AG20443 (cell line): ENCODE measurements at places on chromosomes 3 and 15.

DNA sequence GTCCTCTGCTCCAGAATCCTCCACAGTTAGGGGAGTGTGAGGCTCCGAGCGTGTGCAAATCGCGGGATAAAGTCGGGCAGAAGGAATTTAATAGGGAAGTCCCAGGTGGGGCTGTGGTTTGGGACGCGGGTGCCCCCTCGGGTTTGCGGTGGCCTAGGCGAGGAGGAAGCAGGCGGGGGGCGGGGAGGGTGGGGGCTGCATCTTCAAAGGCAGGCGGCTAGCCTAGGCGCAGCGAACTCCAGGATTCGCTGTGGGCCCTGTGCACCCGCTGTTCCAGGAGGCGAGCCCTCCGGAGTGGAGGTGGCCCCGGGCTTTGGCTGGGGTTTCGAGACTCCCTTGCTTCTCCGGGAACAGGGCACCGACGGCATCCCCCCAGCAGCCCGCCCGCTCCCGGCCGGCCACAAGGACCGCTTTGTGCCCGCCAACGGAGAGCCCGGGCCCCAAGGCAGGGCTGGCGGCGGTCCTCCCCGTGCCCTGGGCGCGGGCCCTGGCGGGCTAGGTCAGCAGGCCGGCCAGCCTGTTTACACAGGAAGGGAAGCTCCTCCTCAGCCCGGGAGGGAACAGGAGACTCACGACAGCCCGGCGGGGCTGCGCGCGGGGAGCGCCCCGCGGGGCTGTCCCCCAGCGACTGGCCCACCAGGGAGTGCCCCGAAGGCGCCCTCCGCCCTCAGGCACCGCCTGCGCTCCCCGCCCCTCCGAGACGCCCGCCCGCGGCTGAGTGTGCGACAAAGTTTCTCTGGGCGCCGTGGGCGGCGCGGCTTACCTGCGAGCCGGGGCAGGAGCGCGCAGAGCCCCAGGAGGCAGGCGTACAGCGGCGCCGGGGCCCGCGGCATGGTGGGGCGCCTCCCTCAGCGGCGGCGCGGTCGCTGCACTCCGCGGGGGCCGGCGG lies 753 bp downstream of the ITGB5 start:
- DNase-seq = peak; percentile 69

DNA sequence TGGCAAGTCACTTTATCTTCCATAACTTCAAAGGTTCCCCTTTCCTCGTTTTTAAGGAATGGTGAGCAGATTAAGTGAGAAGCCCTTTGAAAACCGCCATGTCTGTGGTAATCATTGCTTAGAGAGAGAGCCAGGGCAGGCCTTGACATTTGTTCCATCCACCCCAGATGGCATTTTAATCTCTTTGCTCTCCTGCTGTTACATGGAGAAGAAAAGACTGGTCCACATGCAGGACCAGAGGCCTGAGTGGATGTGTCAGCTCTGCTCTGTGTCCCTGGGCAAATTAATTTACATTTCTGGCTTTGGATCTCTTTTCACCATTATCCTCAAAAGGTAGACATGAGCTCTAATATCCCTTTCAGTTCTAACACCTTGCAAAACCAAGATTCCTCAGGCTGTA lies 157.3 kb upstream of the LPP start:
- no peak for DNase-seq

DNA sequence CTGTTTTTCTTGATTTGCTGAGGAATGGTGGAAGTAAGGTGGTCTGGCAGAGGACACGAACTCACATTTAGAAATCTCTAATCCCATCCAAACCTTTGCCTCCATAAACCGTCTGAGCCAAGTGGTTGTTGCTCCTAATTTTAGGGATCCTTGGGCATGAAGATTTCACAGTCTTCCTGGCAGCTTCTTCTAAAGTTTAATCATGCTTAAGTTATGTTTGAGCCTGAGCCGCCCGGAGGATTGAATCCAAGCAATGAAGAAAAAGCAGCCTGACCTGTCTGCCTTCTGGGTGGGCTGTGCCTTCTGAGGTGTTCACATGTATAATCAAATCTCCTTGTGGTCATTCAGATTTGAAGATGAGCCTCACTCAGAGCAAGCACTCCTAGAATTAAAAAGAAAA lies 249.0 kb downstream of the CD47 start:
- DNase-seq = no peak

DNA sequence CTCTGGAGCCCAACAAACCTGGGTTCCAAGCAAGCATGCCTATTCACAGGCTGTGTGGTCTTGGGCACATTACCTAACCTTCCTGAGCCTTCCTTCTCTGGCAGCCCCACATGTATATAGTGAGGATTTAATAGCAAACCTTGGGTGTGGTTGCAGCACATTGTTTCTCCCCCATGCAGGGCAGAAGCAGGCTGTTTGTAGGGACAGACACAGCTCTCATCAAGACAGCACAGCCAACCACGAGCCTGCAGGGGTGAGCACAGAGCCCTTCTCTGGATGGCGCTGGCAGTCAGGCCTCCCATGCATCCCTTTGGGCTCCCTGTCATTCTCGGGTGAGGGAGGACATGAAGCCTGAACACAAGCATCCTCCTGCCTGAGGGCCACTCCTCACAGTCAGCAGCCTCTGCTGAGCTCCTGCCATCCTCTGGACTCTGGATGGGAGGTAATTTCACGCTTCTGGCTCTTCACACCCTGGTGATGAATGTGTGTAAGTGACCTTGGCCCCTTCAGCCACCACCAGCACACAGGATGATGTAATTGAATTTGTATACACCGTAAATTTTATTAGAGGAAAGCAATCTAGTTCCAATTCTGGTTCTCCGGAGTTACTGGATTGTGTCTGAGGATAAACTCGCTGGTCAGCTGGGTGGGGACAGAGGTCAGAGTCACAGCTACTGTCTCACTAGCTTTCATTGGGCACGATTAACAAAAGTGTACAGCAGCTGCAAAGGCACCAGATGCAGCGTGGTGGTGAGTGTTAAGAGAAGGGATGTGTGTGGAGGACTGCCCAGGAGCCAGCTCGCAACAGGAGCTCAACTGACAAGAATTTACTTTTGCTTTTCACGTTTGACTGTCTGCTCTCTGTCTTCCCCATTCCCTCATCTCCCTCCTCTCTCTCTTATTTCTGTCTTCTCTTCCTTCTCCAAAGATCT lies 118.1 kb downstream of the CLSTN2 start:
- DNase-seq = no peak

- DNase-seq = no peak
These were observed 165.5 kb downstream of the ZIC1 start for GRCh38 chr3:147574621-147575020.

DNA sequence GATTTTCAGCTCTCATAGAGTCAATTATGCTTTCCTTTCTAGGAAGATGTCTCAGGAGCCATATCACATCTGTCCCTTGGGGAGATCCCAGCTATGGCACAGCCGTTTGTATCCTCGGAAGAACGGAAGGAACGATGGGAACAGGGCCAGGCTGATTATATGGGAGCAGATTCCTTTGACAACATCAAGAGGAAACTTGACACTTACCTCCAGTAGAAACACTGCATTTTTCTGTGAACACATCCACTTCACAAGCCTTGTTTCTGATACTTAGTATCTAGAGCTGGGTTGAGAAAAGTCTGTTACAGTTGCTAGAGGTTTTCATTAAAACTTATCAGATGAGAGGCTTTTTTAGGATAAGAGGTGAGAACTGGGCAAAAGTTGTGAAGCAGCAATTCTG lies 35.4 kb downstream of the GYG1 start:
- no peak for DNase-seq

- DNase-seq = no peak
These were observed 2.1 kb downstream of the MYD88 start for GRCh38 chr3:38140326-38141172.

GRCh38 chr3:14238930-14239329 lies 60.3 kb downstream of the LSM3 start:
- no peak for DNase-seq

DNA sequence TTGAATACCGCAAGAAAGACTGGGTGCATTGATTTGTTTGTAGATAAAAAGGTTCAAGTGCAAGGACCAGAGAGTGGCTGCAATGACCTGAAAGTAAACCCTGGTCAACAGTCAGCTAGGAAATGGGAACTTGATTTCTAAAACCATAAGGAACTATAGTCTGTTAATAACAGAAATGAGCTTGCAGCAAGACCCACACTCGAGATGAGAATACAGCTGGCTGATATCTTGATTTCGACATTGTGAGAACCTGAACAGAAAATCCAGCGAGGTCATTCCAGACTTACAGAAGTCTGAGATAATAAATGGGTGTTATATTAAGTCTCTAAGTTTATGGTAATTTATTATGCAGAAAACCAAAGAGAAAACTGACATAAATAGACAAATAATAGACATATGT lies 177.3 kb downstream of the NFKBIZ start:
- no peak for DNase-seq

DNA sequence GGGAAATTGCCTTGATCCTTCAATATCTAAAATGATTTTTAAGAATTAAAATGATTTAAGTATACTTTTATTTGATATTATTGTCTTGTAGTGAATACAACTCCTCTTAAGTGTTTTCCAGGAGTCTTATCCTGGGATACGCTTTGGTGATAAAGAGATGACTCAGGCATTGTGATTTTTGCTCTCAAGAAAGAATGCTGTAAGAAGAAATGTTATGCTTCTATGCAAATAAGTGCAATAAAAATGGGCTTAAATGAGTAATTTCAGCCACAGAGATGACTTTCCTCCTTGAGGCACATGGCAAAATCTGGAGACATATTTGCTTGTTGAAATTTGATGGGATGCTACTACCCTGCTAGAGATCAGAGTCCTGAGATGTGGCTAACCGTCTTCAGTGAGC lies 358.6 kb upstream of the BCHE start:
- no peak for DNase-seq

GRCh38 chr3:124496061-124496460 lies 234.2 kb upstream of the UMPS start:
- no peak for DNase-seq

DNA sequence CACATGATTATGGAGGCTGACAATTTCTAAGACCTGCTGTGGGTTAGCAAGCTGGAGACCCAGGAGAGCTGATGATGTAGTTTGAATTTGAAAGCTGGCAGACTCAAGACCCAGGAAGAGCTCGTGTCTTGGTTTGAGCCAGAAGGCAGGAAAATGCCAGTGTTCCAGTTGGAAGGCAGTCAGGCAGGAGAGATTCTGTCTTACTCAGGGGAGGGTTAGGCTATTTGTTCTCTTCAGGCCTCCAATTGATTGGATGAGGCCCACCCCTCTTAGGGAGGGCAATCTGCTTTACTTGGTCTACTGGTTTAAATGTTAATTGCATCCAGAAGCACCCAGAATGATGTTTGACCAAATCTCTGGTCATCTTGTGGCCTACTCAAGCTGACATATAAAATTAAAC lies 40.4 kb upstream of the IGF2BP2 start:
- DNase-seq = no peak

DNA sequence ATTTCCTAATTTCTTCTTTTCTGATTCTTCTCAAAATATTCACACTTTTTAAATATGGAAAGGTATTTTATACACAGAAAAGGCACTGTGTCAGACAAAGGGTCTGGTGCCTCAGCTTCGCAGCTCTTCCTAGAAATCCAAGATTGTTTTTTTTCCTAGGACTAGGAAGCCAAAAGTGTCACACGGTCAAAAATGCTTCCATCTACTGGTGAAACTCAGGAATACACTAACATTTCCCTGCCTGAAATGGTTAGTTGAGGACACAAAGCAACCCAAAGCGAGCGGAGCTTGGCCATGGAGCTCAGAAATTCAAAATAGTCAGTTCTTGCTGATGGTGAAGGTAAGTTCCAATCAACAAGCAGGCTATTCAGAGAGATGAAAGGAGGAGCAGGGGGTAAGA lies 426.5 kb upstream of the RASGRP1 start:
- DNase-seq = peak; percentile 55

GRCh38 chr3:124758851-124759635 lies 28.8 kb downstream of the UMPS start:
- DNase-seq = no peak

DNA sequence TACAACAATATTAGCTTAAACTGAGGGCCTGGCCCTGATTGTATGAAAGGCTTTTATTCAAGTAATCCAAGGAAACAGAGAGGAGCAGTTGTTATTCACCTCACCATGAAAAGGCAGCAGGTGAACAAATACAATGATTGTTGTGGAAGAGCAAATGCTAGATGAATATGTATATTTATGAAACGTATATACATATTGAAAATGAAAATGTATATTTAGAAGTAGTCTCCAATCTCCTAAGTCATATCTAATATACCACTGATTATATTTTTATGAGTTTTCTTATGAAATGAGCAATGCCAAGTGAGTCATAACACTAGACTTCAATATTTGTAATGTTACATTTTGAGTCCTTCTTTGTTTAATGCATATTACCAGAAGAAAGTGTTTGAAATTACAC lies 116.2 kb upstream of the KCNMB2 start:
- no peak for DNase-seq

DNA sequence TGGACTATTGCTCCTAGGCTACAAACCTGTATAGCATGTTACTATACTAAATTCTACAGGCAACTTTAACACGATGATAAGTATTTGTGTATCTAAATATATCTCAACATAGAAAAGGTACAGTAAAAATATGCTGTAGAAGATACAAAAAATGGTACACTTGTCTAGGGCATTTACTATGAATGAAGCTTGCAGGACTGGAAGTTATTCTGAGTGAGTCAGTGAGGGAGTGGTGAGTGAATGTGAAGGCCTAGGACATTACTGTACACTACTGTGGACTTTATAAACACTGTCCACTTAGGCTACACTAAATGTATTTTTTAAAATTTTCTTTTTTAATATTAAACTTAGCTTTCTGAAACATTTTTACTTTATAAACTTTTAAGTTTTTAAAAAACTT lies 140.5 kb upstream of the SGO1 start:
- DNase-seq = no peak

GRCh38 chr3:105145511-105145910 lies 221.2 kb upstream of the ALCAM start:
- no peak for DNase-seq

- no peak for DNase-seq
These were observed 266.4 kb upstream of the TBC1D5 start for GRCh38 chr3:18008706-18009368.

DNA sequence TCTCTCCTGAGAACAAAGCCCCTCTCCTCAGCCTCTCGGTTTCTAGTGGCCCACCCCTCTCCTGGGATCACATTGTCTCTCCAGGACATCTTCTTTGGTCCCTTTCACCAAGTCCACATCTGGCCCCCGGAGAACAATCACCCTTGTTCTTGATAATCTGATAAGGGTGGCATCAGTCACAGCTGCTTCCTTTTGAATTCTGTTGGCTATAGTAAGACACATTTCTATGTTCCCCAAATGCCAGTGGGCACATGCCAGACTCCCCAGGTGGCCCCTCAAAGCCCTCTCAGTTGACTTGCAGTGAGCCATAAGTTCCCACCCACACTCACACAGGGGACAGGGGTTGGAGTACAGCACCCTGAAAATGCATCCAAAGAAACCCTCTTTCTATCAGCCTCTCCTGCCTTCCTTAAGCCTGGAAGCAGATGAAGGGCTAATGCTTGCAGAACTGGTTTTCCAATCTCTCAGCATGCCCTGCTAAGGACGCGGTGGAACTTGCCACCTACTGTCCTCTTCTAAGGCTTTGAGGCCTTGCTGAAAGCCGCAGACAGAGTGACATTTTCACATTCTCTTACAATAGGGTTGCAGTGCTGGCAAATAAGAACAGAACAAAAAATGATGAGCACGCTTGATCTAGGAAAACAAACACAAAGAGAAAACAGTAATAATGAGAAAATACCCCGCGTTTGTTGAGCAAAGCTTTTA lies 101.3 kb upstream of the SLCO3A1 start:
- DNase-seq = no peak
